Activated naive CD8-positive, alpha-beta T cell treated with anti-CD3 and anti-CD28 coated beads for 36 hours (primary cell): ENCODE measurements at places on chromosomes 3 and 15.

DNA sequence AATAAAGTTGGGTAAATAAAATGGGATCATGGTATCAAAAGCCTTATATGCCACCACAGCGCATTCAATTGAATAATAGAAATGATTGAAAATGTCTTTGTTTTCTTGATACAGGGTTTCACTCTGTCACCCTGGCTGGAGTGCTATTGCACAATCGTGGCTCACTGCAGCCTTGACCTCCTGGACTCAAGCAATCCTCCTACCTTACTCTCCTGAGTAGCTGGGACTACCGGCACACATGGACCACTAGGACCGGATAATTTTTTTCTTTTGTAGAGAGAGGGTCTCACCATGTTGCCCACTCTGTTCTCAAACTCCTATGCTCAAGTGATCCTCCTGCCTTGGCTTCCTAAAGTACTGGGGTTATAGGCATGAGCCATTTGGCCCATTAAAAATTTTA, 33.8 kb upstream of the BBX start:
- DNase-seq = no peak

DNA sequence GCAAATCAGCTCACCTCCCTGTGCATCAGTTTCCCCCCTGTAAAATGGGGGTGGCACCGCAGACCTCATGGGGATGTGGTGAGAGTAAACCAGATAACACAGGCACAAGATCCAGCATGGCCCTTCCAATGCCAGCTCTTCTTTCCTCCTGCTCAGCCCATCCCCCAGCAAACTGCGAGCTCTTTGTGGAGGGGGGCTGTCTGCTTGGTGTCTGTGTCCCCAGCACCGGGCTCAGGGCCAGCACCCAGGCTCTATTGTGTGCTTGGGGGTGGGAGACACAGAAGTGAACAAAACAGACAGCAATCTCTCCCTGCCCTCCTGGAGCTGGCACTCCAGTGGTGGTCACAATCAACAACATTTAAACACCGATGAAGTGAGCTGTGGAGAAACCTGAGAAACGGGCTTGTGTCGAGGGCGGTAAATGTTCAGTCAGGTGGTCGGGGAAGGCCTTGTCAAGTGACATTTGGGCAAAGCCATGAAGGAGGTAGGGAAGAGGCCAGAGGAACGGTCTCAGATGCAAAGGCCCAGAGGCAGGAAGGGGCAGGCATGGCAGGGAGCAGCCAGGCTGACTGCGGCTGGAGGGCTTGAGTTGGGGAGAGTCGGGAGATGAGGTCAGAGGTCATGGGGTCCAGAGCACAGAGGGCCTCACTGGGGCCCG, 28.4 kb downstream of the GRIP2 start:
- DNase-seq = no peak

- DNase-seq = no peak
Observed at GRCh38 chr3:183487016-183487415, 58.6 kb upstream of the MCF2L2 start.

- no peak for DNase-seq
Observed at GRCh38 chr3:17207019-17207418, 322.3 kb downstream of the PLCL2 start.

GRCh38 chr3:133674290-133674919, 12.7 kb upstream of the TOPBP1 start:
- no peak for DNase-seq

DNA sequence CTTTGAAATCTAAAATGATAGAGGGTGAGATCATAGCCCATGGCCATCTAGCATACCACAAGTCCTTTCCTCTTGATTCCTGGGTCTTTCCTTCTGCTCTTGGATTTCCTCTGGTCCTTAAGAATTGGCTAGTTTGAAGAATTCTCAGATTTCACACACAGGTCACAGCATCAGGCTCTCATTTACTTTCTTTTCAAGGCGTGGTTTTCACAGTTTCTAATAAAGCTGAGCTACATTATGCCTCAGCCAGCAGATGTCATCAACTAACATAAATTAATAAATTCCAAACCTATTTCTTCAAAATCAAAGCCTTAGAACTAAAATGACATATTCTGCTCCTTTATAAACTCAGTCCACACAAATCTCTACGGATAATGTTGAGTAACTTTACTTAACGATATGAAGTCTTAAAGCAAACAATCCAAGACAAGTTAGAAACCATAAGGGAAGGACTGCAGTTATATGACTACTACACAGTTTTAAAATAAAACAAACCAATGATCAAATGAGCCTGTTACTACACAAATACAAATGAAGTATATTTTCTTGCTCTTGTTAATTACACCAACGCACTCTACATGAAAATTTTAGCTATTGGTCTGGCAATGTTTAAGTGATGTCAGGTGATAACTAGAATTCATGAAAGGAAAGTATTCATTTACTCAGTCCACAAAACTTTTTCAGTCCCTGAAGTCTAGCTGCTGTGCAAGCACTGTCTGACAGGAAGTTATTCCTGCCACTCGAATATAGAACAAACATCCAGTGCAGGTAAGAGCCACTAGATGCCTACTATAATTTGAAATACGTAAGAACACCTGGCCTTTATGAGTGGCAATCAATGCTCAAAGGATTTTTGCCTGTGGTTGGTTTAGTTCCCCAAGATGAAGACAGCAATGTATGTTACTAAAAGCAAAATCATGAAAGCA, 9.2 kb downstream of the CCDC14 start:
- no peak for DNase-seq

DNA sequence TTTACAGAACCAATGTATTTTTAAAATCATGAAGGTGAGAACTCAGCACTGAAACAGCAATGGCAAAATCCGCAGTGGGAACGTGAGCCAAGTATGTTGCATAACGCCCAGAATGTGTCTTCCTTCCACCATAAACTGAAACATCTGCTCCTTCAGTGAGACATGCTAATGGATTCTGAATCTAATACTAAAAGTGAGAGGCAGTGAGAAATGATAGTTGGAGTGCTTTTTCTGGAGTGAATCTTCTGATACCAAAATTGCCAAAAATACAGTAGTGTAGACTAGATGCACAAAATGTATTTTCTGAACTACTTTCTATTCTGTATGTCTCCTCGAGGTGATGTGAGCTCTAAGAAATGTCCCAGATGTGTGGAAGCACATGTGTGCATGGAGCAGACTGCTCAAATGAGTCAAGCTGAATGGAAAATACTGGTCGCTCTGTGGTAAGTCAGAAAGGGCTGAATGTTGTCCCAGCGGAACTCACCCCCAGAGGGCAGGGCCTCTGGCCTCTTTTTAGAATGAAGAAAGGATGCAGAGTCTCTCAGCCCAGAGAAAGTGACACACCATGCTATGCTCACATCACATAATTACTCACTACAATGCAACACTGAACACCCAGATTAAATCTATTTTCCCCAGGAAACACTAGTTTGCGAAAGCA, 73.0 kb downstream of the ATP10A start:
- DNase-seq = peak; percentile 65

DNA sequence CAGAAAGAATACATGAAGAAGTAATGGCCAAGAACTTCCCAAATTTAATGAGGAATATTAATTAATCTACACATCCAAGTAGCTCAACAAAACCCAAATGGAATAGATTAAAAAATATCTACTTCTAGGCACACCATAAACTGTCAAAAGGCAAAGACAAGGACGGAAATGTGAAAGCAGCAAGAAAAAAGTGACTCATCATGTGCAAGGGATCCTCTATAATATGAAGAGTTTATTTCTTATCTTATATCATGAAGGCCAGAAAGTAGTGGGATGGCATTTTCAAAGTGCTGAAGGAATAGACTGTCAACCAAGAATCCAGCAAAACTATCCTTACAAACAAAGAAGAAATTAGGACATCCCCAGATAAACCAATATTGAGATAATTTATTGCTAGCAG, 73.9 kb upstream of the PRICKLE2 start:
- no peak for DNase-seq

DNA sequence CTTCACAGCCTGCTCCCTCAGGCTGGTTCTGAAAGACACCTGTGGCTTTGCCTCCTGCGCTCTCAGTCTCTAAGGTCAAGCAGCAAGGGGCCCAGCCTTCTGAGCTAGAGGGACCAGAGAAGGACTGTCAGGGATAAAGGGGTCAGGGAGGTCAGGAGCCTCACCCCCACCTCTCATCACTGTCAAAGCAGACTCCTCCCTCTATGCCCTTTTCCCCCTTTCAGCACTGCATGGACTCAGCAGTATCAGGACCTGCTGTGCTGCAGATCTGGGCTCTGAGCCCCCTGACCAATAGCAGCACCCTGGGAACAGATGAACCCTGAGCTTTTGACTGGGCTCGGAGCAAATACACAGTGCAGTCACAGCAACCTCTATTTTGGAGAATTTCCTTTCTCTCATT, 3.2 kb upstream of the BMF start:
- no peak for DNase-seq

GRCh38 chr3:43893727-43894126, 203.0 kb downstream of the ABHD5 start:
- DNase-seq = peak; percentile 21

DNA sequence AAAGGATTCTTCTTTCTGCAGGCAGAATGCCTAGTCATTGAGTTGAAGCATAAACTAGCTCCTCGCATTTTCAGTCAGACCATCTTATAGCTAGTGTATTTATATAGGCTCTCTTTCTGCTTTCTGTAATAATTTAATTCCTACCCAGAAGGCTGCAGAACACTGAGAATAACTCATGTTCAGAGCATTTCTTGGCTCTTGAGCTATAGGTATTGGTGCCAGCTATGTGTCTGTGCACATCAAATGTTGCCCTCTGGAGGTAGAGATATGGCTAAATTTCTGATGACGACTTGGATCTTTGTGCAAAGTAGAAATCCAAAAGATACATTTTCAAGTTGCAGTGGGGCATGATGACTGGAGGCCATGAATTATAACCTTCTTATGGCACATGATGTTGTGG, 336.2 kb upstream of the TPM1 start:
- DNase-seq = no peak

- no peak for DNase-seq
Observed at GRCh38 chr3:15794303-15794771, 3.4 kb downstream of the ANKRD28 start.

DNA sequence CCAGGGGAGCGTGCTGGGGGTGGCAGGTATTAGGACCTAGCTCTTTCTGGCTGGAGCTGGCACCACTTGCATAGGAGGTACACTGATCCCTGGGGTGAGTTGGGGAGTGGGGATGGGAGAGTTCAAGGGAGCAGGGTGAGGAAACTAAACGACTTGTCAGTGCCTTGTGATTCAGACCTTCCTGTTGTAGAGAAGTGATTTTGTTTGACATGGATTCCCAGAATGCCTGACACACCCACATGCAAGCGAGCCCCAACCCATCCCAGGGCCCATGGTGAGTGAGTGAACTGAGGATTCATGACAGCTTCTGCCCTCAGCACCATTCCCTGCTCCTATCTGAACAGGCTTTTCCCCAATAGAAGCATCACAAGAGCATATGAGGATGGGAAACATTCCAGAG, 15.6 kb upstream of the UBE2Q2 start:
- no peak for DNase-seq

DNA sequence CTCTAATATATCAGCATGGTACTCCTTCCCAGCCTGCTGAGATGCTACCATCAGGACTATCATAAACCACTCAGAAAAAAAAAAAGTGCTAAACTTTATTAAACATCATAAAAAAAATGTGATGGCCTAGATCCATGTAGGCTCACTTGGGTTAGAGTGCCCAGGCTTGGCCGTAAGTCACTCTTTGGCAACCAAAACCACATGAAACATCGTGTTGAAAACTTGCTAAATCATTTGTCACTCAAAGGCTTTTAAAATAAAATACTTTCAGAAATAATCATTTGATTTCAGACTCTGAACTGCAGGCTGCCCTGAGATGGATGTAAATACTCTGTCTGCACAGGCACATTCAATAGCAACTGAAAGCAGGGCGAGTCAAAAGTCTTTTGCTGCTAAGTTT, 78.4 kb upstream of the WNT5A start:
- DNase-seq = no peak

GRCh38 chr15:69897061-69897460, 200.7 kb downstream of the TLE3 start:
- no peak for DNase-seq

DNA sequence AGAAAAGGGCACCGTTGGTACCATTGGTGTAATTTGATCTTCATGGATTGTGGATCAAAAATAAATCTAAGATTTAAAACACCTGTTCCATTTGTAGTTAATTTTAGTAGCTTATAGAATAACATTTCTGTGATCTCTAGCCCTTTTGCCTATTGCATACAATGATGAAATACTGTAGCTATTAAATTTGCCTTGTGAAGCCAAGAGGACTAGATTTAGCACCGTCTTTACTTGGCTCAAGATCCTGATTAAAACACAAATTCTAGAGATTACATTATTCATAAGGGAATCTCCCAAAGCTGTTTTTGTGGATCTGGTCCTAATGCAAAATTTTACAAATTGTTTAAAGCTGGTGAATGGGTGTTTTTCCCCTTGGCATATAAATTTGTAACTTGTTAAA, 8.2 kb downstream of the TBC1D23 start:
- DNase-seq = no peak

- DNase-seq = no peak
Observed at GRCh38 chr3:105413343-105413887, 46.7 kb downstream of the ALCAM start.

DNA sequence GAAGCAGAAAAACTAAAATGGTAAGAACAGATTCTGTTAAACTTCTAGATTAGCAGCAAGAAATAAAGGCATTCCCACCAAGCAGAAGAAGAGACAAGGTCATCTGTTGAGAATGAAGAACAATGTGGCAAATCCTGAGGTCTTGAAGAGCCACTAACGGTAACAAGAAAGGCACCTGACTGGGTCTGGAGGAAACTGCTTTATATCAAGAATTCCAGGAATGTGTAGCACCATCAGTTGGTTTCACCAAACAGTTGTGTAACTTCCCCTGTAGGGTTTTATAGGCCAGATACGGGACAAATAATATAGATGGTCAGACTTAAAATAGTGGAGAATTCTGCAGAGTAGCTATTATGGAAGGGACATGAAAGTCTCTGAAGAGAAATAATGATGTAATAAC, 57.3 kb downstream of the ACAP2 start:
- DNase-seq = no peak

DNA sequence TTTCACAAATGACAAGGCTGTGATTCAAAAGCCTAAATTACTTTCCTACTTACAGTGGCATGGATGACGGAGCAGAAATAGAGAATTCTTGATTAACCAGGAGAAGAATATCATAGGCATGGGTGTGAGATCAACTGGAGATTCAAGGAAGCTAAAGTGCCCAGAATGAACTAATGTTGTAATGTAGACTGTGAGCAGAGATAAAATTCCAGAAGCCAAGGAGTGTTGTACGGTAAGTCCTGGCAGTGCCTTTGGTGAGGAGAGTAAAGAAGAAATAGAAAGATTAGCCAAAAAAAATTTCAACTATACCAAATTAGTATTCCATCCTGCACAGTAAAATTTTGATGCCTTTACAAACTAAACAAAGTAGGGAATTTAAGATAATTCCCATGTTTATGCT, 75.9 kb downstream of the ZBTB20 start:
- DNase-seq = no peak

- DNase-seq = peak; percentile 50
Observed at GRCh38 chr3:53109891-53110771, 20.1 kb downstream of the RFT1 start.

DNA sequence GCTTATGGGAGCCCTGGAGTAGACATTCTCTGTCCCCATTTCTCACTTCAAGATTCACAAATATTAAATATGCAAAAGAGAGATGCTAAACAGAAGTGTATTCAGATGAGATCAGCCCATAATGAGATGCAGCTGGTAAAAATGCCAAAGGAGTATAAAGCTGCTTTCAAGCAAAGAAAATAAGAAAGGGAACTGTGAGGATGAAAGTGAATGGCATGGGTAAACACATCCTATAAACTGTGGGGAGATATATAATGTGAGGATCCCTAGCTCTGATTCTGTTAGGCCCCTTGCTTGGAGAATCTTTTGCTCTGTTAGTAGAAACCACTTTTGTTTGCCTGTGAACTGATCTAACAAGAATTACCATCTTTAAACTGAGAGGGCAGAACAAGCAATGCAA, 396.6 kb downstream of the SOX2 start:
- no peak for DNase-seq
